ENCODE measurements at places on chromosomes 7 and 10.

DNA sequence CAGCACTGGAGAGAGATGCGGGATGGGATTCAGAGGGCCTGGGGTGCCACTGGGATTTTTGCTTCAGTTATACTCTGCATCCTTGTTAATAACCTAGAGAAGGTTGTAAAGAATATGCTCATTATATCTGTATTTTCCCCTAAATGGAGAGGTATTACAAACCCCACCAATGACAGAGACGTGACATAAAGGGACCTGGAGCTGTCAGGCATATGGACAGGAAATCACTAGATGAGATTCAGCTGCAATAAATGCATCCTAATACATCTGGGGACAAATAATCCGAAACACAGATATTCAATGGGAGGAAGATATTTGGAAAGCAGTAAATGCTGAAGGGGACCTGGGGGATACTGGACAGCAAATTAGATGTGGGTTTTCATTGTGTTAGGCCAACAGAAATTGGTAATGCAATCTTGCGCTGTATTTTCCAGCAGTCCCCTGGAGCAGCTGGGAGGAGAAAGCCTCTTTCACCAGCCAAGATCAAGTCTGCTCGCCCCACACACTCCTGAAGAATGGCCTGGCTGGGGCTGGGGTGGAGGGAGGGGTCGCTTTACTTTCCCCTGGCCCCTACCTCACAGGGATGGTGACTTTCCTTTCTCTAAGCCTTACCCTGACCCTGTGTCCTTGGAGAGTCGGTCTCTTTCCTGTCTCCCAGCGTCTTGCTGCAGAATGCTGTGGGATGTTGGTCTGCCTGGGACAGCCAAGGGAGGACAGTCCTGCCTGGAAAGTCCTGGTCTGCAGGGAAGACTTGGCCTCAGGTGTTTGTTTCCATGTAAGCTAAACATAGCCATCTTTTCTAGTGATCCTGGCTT lies 653.8 kb downstream of the LRMDA start:
- DNase-seq, result no peak

- DNase-seq, result no peak
Observed at GRCh38 chr10:110973400-110973799, 54.0 kb downstream of the SHOC2 start.

GRCh38 chr10:67695555-67695954 lies 440 bp downstream of the CTNNA3 start:
- no peak for DNase-seq

- DNase-seq, result no peak
Observed at GRCh38 chr10:79181698-79182521, 113.1 kb downstream of the ZMIZ1 start.

GRCh38 chr10:69646185-69647060 lies 16.4 kb downstream of the FAM241B start:
- DNase-seq, result no peak

DNA sequence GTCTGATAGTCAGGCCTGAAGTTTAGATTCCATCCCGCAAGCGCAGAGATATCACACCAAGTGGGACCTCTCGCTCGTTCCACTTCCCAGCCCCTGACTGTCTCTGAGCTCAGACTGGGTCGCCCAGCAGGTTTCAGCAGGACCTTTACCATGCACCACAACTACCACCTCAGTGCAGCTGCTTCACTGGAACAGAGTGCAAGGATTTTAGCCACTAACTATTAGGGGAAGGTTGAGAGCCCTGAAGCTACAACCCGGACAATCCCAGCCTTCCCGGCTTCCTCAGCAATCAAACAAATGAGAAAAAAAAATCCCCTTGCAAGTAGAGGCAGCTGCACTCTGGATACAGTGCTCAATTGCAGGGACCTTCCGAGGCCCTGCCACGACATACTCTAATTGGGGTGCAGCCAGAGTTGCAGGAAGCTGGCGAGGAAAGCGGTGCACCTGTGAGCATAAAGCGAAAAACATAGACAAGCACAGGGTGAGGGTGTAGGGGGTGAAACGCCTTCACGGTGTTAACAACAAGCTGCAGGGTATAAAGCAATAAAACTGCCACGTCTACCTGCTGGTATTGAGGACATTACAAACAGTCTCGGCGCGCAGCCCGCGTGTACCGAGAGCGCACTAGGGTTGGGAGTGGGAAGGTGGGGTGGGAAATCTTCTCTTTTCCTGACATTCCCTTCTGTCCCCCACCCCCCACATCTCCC lies 2.6 kb upstream of the DLX6 start:
- DNase-seq, result no peak

DNA sequence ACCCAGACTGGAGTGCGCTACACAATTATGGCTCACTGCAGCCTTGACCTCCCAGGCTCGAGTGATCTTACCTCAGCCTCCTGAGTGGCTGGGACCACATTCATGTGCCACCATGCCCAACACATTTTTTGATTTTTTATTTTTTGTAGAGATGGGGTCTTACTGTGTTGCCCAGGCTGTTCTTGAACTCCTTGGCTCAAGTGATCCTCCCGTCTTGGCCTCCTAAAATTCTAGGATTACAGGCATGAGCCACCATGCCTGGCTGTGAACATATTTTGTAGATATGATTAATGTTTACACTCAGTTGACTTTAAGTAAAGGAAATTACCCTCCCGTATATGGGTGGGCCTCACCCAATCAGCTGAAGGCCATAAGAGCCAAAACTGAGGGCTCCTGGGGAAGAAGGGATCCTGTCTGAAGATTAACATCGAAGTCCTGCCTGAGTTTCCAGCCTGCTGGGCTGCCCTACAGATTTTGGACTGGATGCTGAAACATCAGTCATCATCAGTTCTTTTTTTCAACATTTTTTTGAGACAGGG lies 127.1 kb downstream of the ACTR3B start:
- DNase-seq, result no peak

DNA sequence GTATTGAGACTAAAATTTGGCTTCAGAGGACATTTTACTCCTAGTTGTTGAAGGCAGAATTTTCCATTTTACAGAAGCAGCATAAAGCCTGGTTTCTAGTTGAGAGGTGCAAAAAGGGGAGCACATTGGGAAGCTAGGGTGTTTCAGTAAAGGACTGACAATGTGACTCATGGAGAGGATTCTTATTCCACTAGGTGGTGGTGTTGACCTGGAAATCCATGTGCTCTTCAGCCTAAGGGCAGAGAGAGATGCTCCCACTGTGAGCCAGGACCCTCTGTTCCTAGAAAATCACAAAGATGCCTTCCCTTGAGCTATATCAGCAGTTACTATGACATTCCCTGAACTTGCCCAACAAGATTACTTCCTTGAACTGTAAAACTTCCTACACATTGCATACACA lies 687.8 kb downstream of the IPMK start:
- no peak for DNase-seq

- DNase-seq, result no peak
Observed at GRCh38 chr7:33762911-33763306, 142.4 kb upstream of the BMPER start.

DNA sequence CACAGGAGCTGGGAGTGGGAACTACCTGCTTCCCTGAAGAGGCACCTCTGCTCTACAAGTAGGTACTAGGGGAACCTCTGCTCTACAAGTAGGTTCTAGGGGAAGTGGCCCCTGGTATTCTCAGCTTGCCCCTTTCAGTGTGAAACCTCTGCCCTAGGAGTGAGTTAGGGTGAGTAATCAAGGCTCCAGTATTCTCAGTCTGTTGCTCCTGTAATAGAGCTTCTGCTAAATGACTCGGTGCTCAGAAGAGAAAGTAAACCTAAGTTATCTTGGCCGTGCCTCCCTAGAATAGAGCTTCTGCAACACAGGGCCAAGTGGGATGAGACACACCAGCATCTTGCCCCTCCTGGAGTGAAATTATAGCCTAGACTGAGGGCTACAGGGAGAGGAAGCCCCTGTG lies 13.4 kb upstream of the RASSF4 start:
- DNase-seq, result no peak

GRCh38 chr7:57651006-57651405 lies 201.0 kb downstream of the ZNF716 start:
- no peak for DNase-seq

DNA sequence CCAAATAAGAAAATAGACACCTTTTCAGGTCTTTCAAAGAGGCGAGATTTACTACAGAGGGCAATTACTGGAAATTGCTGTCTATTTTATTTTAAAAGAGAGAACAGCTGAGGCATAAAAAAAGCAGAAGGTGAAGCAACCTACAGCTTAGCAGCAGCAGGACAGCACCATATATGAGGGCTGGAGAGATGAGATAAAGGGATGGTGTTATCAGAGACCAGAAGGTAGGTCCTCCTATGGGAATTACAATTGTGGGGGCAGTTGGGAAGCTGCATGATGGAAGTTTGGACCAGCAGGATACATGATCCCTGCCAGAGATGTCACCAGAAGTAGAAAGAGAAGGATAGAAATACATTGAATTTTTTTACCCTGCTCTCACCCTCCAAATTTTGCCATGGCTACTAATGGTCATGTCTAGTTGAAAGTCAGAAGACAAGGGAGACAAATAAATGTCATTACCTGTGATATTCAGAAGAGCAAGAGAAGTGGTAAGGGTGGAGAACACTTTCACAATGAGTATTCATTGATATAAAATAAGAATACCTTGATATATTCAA lies 77.2 kb upstream of the CALCR start:
- no peak for DNase-seq

- peak; percentile 33 for DNase-seq
Observed at GRCh38 chr10:94066411-94066810, 72.7 kb downstream of the PLCE1 start.

DNA sequence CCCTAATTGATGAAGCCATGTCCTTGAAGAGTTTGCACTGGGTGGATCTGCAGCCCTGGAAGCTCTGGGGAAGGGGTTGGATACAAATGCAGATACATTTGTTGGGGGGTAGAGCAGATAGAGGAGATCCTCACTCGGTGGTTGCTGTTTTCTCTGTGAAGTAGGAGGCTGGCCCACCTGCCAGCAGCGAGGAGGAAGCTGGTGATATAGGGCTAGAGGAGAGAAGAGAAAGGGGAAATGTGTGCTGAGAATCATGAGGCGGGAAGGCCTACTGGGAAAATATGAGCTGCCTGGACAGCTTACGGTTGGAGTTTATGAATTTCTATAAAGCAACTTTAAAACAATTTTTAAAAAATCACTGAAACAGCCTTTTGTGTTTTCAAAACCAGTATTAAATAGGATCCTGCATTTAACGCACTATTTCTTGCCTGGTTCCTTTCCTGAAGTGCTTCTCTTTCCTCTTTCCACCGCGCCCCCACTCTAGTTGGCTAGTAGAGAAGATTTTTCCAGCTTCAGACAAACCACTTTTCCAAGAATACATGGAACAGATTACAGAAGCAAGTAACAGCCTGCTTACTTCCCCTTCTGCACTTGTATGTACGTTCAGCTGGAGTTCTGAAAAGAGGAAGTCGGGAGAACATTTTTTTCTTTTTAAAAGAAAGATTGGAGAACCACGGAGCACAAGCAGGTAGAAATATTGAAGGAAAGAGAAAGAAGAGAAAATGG lies 100.6 kb upstream of the GLCCI1 start:
- no peak for DNase-seq

DNA sequence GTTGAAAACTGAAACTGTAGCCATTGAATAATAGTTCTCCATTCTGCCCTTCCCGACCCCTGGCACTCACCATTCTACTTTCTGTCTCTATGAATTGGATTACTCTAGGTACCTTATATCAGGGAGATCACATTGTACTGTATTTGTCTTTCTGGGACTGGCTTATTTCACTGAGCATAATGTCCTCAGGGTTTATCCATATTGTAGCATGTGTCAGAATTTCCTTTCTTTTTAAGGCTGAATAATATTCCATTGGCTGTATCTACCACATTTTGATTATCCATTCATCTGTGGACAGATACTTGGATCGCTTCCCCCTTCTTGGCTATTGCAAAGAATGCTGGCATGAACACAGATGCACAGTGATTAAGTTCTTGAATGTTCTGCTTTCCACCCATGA lies 107.4 kb downstream of the CDH23 start:
- DNase-seq, result no peak

GRCh38 chr7:47710201-47710935 lies 128.5 kb upstream of the TNS3 start:
- DNase-seq, result no peak

DNA sequence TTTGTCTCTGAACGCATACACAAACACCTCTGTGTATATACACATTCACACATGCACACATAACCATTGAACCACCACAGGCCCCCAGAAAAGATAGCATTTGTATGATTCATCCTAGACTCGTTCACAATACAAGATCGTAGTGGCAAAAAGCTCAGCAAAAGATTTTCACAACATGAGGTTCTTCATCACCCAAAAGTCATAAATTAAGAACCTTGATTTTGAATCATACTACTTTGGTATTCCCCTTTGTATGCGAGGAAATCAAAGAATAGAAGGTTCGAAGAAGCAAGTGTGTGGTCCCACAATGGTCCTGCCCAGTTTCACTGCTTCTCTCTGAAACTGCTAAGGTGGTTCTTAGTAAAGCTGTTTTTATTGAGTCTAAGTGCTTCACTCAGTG lies 200.7 kb downstream of the CELF2 start:
- no peak for DNase-seq

DNA sequence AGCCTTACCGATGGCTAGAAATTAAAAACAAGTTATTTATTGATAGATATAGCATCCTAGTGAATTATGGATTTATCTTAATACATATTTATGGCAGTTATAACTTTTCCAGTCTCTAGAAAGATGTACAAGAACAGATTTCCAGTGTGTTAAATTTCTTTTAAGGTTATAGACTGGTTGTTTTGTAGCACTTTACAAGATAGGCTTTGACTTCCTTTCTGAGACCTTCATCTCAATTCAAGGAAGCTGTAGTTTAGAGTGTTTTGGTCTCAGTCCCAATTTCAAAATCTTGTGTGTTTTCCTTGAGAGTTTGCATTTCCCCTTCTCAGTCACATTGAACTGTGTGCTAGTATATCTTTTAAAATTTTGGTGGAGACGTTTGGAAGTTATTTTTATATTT lies 30.1 kb downstream of the PLEKHA1 start:
- no peak for DNase-seq

DNA sequence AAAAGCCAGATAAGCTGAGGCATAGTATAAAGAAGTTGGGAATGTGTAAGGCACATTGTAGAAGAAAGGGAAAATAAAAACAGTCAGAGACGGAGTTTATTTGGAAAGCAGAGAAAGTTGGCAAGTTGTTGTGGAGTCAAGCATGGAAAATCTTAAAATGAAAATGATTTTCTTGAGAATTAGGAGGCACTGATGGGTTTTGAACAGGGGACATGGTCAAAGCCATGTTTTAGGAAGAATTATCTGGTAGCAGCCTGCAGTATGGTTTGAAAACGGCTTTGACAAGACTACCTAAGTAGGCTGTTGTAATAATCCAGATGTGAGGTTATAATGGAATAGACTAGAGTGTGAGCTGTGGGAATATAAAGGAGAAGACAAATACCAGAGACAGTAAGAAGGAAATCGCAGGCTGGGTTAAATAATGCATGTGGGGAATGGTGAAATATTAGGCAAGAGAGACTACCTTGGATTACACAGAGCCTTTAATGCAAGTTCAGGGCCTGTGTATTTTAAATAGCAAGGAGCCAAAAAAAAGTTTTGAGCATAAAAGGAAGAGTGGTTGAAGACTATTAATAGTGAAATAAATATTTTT lies 130.4 kb upstream of the MEOX2 start:
- DNase-seq, result no peak

All from progenitor cell of endocrine pancreas (in vitro differentiated cells).